Naive thymus-derived CD4-positive, alpha-beta T cell (primary cell): ENCODE measurements at places on chromosomes 4 and X. TPM values are rescaled to one million over a fixed set of nuclear protein-coding genes. Genes with fewer than 3 reads are reported as not detected.

DNA sequence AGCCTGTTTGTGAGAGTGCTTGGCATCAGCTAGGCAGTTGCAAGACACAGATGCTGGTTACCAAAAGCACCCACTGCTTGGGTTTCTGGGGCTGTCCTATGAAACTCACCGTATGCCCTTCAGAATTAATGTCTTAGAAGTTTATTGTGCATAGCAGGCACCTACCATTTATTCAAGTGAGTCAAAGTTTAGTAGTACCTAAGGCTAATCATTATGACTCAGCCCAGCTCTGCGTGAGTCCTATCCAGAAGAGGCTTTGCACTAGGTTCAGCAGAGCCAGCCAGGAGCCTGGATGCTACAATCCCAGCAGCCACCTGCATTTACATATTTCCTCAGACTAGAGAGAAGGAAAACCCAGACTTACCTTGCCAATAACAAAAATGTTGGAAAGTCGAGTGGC, 4.2 kb downstream of the RPS4X start:
- DNase-seq: no peak

Gene AMOT
- 4.4 TPM for polyA plus RNA-seq

DNA sequence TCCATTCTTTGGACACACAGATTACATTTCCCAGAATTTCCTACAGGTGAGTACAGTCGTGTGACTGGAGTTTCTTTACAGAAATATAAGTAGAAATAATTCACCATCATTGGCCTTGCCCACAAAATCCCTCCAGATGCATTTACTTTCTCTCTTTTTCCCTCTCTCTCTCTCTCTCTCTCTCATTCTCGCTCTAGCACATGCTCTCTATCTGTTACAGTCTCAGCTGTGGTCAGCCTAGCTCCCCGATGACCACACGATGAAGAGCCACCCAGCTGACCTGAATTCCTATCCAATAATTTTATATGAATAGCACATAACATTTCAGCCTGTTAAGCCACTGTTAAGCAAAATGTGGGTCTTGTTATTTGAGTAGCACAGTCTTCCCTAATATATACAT, 507.9 kb downstream of the PCDH7 start:
- no peak for DNase-seq

Gene MAGEB1
- polyA plus RNA-seq: not detected

Gene CXCL5
- not detected for polyA plus RNA-seq
